Type B pancreatic cell (in vitro differentiated cells): ENCODE measurements at places on chromosomes 4 and X. TPM values are rescaled to one million over a fixed set of nuclear protein-coding genes. Genes with fewer than 3 reads are reported as not detected.

DNA sequence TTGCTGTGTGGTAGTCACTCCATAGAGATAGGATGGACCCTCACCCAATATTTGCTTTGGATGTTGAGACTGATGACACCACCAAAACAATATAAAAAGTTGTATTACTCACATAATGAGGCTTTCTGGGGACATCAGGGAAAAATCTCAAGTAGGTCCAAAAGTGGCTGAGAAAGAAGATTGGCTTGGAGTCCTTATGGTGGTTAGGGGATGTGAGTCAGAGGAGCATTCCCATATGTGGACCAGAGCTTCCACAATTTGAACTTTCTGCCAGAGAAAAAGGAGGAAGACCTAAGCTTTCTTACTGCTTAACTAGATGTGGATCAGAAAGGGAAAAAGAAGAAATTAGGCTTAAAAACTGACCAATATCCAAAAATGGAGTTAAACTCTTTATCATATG lies 460.5 kb downstream of the SH3BGRL start:
- H3K27me3 ChIP-seq = no peaks in the 10 kb centered on the region
- no peaks in the 10 kb centered on the region for H3K36me3 ChIP-seq
- H3K4me3 ChIP-seq = no peak overlapping the region
- no peaks in the 10 kb centered on the region for H3K4me1 ChIP-seq
- DNase-seq = no peak

XG gene
- 0.55 and 0.63 TPM in 2 replicates for total RNA-seq

DNA sequence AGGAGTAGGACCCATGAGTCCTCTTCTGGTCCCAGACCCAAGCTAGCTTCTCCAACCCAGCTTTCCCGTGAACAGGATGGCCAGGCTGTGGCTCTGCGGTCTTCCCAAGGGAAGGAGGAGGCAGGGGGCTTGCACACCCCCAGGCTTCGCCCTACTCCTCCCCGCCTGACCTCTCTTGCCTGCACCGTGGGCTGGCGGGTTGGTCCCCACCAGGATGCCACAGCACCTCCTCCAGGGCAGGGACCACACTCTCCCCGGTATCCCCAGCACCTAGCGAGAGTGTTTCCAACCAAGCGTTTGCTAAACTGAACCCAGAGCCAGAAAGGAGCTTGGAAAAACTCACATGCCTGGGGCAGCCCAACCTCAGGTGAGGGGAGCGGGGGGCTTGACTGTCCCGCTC lies 9.0 kb upstream of the S100P start:
- H3K27ac ChIP-seq = no peak overlapping the region
- H3K4me3 ChIP-seq = no peak overlapping the region
- H3K4me1 ChIP-seq = peaks cover 14% of the 10 kb centered on the region
- no peaks in the 10 kb centered on the region for H3K27me3 ChIP-seq
- H3K36me3 ChIP-seq = peaks cover 10% of the 10 kb centered on the region

DNA sequence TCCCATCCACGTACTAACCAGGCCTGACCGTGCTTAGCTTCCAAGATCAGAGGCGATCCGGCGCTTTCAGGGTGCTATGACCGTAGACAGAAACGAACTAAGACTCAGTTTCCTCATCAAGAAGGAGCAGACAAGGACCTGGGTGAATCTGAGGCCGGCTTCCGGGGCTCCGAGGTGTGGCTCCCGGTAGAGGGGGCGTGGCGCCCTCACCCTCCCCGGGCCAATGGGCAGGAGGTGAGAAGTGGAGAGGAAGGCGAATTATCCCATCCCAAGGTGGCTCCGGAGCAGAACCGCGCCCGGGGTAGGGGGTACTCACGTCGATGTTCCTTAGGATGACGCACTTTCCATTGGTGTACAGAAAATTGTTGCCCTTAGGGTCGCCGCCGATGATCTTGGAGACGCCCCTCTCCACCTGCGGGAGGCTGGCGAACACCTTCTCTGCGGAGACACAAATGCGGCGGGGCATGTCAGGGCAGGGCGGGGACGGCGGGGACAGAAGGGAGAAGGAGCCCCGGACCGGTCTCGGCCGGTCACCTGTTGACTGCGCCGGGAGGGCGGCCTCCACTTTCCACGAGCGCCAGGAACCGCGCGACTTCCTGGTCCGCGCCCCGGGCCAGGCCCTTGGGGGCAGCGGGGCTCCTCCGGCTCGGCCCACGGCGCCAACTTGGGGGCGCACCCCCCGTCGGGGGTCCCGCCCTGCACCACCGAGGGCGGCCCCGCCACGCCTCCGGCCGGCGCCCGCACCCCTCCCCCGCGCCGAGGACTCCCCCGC lies 616 bp downstream of the WDR1 start:
- H3K4me3 ChIP-seq = peak overlapping the region; percentile 94
- H3K4me1 ChIP-seq = peaks cover 41% of the 10 kb centered on the region
- H3K36me3 ChIP-seq = peaks cover 22% of the 10 kb centered on the region
- H3K27me3 ChIP-seq = no peaks in the 10 kb centered on the region
- H3K27ac ChIP-seq = peak overlapping the region; percentile 95
- no peak for DNase-seq

YIPF7 gene
- total RNA-seq = not detected in 2 replicates

HERC5 gene
- total RNA-seq = 1.4 and 1.6 TPM in 2 replicates

GRCh38 chrX:49291615-49292337 lies 11.7 kb upstream of the GAGE10 start:
- no peak for DNase-seq
- H3K27me3 ChIP-seq = no peaks in the 10 kb centered on the region
- no peak overlapping the region for H3K27ac ChIP-seq

DNA sequence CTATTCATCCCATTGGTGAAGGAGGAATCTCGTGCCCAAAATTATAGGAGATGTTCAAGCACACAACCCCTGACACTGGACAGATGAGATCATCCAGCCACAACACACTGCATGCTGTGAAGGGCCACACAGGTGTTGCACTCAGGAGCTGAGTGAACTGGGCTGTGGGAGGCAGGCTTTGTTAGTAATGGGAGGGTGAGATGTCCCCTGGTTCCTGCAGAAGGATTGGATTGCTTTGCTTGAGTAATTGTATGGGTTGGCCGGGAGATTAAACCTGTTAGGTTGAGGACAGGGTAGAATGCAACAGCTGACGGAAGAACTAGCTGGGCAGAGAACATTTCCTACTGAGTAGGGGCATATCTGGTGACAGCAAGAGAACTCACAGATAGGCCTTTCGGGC lies 152.2 kb downstream of the TACR3 start:
- H3K4me1 ChIP-seq = no peaks in the 10 kb centered on the region
- H3K4me3 ChIP-seq = no peak overlapping the region
- DNase-seq = no peak
- no peaks in the 10 kb centered on the region for H3K27me3 ChIP-seq
- no peaks in the 10 kb centered on the region for H3K36me3 ChIP-seq

GRCh38 chrX:132712350-132712749 lies 223.5 kb upstream of the MBNL3 start:
- H3K36me3 ChIP-seq = no peaks in the 10 kb centered on the region
- DNase-seq = no peak
- H3K4me3 ChIP-seq = no peak overlapping the region
- no peaks in the 10 kb centered on the region for H3K27me3 ChIP-seq

- no peak overlapping the region for H3K4me3 ChIP-seq
- no peak for DNase-seq
- H3K36me3 ChIP-seq = no peaks in the 10 kb centered on the region
- no peaks in the 10 kb centered on the region for H3K4me1 ChIP-seq
- H3K27me3 ChIP-seq = no peaks in the 10 kb centered on the region
These were observed 238.8 kb downstream of the GRIA3 start for GRCh38 chrX:123422875-123423274.

GRCh38 chr4:971666-972500 lies 1.5 kb downstream of the DGKQ start:
- no peaks in the 10 kb centered on the region for H3K36me3 ChIP-seq
- no peak overlapping the region for H3K27ac ChIP-seq
- no peak for DNase-seq

DNA sequence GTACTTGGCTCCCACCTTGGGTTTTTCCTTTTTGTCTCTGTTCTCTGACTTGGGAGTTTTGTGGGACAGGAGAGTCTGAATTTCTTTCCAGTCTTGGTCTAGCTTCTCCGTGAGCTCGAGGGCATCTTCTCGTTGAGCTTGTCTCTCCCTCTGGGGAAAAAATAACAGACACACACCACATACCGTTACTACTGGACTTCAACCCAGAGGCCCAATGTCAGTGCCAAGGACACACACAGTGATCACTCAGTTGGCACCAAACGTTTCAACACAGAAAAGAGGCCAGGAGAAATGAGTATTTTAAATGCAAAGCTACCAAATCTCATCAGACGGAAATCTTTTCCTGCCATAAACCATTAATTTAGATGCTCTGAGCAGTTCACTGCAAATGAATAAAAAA lies 9.7 kb downstream of the NOP14 start:
- peaks cover 36% of the 10 kb centered on the region for H3K36me3 ChIP-seq
- peaks cover 11% of the 10 kb centered on the region for H3K4me1 ChIP-seq
- no peak overlapping the region for H3K4me3 ChIP-seq
- no peak overlapping the region for H3K27ac ChIP-seq

DNA sequence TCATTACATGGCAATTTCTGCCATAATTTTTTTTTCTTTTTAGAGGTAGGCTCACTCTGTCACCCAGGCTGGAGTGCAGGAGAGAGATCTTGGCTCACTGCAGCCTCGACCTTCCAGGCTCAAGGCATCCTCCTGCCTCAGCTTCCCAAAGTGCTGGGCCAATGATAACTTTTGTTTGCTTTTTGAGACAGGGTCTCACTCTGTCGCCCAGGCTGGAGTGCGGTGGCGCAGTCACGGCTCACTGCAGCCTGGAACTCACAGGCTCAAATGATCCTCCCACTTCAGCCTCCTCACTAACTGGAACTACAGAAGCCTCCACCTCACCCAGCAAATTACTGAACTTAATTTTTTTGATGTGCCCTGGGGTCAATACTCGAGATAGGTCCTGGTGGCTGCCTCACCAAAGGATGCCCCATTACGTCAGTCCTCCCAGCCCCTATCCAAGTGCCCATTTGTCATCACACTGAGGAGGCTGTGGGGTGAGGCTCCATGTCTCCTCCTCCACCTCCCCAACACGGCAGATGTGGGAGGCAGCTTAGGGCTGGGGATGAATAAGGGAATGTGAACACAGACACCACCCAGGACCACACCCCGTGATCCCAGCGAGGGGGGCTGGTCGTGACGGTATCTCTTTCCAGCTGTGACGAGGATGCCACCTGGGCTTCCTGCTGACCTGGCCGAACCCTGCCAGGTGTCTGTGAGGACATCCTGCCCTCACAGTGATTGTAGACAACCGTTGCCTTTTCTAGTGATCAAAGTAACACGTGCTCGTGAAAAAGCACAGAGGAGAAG lies 12.4 kb upstream of the NKX1-1 start:
- H3K4me1 ChIP-seq = no peaks in the 10 kb centered on the region
- peak; percentile 45 for DNase-seq
- no peaks in the 10 kb centered on the region for H3K36me3 ChIP-seq
- H3K4me3 ChIP-seq = no peak overlapping the region

LARP7 gene
- total RNA-seq = 43.5 and 43.8 TPM in 2 replicates
